ENCODE measurements at places on chromosomes 11 and 22.
A peak's percentile ranks its signal among the peaks of the same experiment; 100 is the strongest.

DNA sequence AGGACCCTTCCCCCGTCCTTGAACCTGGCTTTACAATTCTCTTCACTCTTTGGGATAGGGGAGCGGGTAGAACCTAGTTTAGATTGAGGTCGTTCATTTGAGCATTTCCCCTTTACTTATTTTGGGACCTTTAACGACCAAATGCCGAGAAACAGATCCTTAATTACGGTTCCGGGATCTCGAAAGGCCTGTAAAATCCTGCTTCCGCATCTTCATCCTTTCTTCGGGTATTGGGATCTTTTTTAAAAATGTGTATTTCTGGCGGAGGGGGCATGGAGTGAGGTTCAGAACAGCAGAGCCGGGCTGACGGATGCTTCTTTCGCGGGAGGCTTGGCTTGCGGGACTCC lies 395 bp upstream of the HIPK3 start:
- no peak for DNase-seq

- peak; percentile 77 for DNase-seq
These were observed 6.0 kb upstream of the MAPK11 start for GRCh38 chr22:50276143-50276542.

GRCh38 chr22:46625843-46626349 lies 5.7 kb downstream of the GRAMD4 start:
- DNase-seq, result no peak

DNA sequence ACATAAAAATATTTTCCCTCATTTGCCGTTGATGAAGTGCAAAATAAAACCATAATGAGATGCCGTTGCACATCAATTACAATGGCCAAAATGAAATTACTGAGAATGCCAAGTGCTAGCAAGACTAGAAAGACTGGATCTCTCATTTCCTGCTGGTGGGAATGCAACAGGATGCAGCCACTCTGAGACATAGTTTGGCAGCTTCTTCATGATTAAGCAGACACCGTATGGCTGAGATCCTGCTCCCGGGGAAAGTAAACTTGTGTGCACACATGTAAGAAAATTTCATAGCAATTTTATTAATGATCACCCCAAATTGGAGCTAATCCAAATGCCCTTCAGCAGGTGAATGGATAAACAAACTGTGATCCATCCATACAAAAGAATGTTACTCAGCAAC lies 1013.2 kb downstream of the TBC1D22A start:
- no peak for DNase-seq

DNA sequence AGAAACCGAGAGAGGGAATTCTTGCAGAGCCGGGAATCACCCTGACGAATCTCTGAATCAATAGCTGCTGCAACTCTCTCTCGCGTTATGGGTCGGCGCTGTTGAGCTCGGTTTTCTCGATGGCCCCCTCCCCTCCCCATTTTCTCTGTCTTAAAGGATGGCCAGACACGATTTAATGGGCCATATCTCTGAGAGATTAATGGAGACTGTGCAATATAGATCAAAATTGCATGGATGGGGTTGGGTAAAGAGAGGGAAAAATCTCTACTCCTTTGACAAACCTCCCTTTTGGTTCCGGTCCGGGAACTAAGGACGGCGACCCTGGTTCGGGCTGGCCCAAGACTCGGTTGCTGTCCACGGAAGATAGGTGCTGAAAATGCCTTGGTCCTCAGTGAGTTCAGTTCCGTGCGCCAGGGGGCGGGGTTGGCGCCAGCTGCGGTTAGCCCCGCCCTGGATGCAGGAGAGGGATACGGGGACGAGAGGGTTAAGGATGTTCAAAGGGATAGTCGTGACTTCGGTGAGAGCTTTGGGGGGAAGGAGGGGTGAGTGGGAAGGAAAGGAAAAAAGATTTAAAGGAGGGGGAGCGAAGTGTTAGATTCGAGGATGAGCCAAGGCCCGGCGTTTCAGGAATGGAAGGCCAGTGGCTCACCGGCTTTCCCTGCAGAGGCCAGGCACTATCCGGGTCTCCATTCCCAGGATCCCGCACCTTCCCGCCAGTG lies 103.6 kb upstream of the HSD17B12 start:
- no peak for DNase-seq

Measured in H1 (cell line).